AG08396 (cell line): ENCODE measurements at places on chromosomes 2 and 18.

- peak; percentile 39 for DNase-seq
Measured at GRCh38 chr2:226701052-226701451, 98.6 kb downstream of the IRS1 start.

DNA sequence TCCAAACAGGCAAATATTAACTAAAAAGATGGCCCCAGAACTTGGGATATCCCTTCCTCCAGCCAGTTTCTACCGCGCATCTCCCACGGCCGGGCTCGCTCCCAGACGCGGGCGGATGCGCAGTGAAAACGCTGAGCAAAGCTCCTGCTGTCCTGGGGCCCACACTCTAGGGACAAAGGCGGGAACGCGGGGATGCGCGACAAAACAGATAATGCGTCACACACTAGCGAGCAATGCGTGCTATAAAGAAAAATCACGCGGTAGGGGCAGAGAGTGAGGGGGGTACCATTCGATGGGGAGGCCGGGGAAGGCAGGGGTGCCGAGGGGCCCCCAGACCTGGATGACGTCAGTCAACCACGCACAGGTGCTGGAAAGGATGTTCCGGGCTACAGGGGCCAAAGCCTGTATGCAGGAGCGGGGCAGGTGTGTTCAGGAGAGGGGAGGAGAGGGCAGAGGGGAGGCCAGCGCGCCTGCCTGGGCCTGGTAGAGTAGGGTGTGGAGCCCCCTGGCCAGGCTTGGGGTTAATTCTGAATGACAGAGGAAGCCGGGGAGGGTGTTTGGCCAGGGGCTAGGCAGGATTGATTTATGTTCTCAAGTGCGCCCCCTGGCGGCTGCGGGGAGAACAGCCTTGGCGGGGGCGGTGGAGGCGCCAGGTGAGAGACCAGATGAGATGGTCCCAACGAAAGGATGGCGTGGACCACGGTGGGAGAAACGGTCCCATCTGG, 14.9 kb upstream of the ITM2C start:
- DNase-seq = peak; percentile 46

- DNase-seq = no peak
Measured at GRCh38 chr18:55576001-55576400, 12.0 kb downstream of the TCF4 start.

DNA sequence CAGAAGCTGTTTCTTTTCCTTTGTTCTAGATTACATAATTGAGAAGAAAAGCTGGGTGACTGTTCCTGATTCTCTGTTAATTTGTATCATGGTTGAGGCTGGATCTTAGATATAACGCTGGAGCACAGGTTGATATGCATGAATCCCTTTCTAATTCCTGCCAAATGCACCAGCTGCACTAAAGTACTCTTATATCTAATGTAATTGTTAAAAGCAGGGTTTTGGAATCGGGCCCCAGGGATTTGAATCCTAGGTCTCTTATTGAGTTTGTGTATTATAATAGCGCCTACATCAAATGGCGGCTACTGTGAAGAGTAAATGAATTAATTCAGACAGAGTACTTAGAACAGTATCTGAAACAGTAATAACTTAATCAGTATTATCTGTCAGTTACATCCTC, 80.4 kb downstream of the MC4R start:
- DNase-seq = no peak

DNA sequence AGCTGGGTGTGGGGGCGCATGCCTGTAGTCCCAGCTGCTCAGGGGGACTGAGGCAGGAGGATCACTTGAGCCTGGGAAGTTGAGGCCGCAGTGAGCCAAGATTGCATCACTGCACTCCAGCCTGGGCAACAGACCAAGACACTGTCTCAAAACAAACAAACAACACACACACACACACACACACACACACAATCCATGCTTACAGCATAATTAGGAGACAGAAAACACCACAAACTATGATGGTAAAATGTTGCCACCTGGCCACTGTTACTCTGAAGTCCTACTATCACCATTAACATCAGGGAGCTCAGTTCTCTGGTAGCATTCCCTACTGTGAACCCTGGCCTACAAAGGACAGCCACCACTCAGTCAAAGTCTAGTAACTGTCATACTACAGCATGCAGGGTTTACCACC, 18.3 kb downstream of the DNPEP start:
- no peak for DNase-seq

GRCh38 chr2:193276988-193277387, 1082.3 kb upstream of the TMEFF2 start:
- DNase-seq = no peak
